HuH-7.5 (cell line): ENCODE measurements at places on chromosomes 2 and 18.

- no peak for DNase-seq
These were observed 15.0 kb upstream of the GMPPA start for GRCh38 chr2:219483451-219484342.

GRCh38 chr2:125870264-125870663, 785.7 kb upstream of the GYPC start:
- DNase-seq = no peak

DNA sequence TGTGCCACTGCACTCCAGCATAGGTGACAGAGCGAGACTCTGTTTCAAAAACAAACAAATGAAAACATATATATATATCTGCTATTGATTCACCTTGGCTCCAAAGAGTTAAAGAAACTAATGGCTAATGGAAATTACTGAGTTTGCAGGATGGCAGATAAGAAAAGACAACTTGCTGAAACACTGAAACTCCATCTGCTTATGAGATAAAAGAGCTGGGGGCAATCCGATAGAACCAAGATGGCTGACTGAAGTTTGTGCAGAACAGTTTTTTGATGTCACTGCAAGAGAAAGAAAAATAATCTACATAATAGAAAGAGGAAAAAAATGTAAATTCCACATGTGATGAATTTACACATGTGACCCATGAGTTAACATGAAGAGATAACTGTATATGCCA, 88.2 kb downstream of the LRATD1 start:
- DNase-seq = no peak

DNA sequence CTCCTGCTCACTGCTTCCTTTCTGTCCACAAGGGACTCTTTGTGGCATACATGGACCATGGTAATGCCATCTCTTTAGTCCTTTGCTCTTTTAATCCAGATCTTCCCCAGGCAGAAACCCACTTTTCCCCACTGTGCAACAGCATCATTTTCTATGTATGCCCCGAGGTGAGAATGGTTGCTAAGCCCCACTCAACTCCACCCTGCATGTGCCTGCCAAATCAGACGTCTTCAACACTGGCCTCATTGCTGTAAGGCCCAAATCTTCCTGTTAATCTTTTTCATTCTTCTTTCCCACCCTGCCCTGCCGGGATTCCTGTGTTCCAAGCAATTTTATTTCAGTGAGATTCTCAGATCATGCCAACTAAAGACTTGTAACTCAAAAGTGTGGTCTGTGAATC, 328.4 kb downstream of the PAX3 start:
- no peak for DNase-seq

DNA sequence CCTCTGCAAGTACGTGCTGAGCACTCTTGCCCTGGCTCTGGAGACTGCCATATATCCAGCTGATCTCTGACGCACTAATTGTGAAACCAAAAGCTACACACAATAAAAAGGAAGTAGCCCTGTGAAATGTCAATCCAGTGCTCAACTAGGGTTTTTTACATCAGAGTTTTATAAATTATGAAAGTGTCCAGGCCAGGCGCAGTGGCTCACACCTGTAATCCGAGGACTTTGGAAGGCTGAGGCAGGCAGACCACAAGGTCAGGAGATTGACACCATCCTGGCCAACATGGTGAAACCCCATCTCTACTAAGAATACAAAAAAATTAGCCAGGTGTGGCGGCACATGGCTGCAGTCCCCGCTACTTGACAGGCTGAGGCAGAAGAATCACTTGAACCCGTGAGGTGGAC, 24.5 kb upstream of the PEX13 start:
- DNase-seq = no peak

DNA sequence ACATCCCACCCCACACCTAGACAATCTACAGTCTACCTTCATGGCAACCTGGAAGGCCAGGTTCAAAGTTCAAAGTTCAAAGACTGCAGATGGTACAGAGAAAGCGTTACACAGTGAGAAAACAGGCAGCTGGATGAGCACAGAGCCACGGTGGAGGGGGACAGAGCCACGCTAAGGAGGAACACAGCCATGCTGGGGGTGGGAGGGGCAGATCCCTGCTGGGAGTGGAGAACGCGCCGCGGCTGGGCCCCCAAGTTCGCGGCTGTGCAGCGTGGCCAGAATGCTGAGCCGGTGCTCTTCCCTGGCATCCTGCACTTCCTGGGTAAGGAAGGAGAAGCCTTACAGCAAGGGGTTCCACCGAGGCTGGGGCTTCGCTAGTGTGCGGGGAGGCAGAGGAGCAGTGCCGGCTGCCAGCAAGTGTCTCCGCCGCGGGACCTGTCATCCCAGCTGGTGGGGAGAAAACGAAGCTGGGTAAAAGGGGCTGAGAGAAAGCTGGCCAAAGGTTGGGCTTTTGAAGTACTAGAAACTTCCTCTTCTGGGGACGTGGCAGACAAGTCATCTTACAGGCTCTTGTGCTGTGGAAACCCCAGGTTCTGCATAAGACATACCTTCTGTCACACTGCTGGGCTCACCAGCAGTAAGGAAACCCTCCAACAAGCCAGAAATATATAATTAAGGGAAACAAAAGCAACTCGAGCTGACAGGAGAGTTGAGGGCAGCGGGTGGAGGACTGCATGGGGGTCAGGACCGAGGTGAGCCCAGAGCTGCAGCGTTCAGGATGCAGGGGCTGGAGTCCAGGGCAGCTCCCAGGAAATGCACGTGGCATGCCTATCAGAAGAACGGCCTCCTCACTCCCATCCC, 115.5 kb downstream of the HDAC4 start:
- DNase-seq = no peak

GRCh38 chr2:101864426-101864825, 127.3 kb upstream of the IL1R2 start:
- no peak for DNase-seq

DNA sequence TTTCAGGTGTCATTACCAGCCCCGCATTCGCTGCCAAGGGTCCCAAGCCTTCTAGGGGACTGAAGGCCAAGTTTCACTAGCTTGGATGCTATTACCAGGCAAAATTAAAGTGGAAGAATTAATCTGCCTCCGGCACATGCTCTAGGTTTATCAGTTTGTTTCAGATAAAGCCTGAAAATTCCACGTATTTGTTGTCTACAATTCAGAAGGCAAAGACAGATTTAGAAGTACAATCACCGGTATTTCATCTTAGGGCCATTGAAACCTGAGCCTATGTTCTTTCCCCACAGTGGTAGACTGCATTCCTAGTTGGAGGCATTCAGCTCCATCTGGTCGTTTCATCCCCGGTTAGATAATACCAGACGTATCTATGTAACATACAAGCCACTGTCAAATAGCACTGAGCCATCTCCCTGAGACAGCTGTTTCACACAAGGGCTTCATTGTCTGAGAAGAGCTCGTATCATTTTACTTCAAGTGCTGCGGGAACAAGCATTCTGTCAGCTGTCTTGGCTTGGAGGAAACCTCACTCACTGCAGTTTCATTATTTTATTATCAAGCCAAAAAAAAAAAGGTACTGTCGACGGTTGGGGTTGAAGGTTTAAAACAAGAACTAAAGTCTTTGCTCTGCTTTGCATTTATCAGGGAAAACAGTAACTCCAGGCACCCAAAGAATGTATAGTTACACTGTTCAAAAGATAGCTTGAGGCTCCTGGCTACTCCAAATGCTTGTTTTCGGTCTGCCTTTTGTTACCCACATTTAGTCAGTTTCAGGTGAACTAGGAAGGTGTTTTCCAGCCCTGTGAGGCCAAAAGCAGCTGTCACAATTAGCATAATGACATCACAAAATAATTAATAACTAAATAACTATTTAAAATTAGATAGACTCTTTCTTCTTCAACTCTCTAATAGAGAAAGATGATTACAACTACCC, 76.7 kb downstream of the TGIF1 start:
- no peak for DNase-seq

GRCh38 chr2:172279813-172280212, 147.6 kb upstream of the ITGA6 start:
- no peak for DNase-seq

DNA sequence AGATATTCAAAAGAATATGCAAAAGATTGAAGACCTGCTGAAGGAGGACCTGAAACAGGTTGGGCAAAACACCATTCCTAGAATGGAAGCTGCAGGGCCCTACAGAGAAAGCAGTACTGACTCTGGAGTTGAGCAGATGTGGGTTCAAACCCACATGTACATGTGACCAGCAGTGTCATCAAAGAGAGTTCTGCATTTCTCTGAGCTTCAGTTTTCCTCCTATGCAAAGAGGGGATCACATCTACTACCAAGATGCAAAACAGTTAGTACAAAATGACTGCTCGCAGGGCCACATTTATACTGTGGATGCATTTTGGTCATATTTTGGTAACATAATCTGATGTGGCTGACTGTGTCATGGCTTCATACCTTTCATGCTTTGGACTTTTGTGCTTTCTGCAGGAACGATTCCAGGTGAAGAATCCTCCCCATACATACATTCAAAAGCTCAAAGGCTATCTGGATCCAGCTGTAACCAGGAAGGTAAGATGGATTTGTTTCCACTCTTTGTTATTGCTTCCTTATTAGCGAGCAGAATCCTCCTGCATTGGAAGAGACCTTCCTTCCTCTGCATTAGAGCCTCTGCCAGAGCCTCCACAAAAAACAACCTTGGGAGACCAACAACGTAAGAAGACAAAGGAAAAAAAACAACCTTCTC, 174.8 kb downstream of the PRPF40A start:
- no peak for DNase-seq

DNA sequence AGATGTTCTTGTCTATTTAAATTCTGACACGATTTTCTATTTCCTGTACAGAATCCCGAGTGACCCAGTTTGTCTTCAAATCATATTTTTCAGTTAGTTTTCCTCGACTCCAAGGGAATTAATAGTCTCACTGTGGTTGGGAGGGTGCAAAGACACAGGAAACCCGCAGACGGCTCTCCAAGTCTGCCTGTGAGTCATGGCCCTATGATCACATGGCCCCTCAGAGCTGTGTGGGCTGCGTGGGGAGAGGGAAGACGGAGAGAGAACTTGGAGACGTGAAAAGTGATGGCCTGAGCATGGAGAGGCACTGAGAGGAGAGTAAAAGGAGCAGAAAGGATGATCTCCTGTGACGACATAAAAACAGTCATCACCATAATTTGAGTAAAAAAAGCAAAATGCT, 989.9 kb downstream of the DCDC2C start:
- no peak for DNase-seq

- no peak for DNase-seq
These were observed 392.5 kb upstream of the NRXN1 start for GRCh38 chr2:51424418-51424817.

- DNase-seq = no peak
These were observed 82.8 kb downstream of the HRH4 start for GRCh38 chr18:24543086-24543794.

DNA sequence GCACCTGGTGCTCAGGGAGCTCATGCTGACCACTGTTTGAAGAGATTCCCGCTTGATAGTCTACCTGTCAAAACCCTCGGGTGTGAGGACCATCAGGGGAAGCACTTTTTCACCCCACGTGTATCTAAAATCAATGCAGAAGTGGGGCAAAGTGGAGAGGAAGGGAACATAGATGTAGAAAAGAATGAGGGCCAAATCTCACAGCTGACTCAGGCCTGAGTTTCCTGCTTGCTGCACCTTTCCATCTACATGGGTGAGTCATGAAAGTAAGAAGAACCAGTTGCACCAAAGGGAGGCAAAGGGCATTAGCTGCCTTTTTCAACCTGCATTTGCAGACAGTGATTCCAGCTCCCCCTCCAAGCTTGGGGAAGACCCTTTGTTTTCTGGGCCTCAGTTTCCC, 100.2 kb upstream of the MYCN start:
- no peak for DNase-seq

GRCh38 chr2:51350100-51350499, 318.2 kb upstream of the NRXN1 start:
- no peak for DNase-seq

GRCh38 chr2:10128420-10128819, 5.9 kb downstream of the RRM2 start:
- no peak for DNase-seq

DNA sequence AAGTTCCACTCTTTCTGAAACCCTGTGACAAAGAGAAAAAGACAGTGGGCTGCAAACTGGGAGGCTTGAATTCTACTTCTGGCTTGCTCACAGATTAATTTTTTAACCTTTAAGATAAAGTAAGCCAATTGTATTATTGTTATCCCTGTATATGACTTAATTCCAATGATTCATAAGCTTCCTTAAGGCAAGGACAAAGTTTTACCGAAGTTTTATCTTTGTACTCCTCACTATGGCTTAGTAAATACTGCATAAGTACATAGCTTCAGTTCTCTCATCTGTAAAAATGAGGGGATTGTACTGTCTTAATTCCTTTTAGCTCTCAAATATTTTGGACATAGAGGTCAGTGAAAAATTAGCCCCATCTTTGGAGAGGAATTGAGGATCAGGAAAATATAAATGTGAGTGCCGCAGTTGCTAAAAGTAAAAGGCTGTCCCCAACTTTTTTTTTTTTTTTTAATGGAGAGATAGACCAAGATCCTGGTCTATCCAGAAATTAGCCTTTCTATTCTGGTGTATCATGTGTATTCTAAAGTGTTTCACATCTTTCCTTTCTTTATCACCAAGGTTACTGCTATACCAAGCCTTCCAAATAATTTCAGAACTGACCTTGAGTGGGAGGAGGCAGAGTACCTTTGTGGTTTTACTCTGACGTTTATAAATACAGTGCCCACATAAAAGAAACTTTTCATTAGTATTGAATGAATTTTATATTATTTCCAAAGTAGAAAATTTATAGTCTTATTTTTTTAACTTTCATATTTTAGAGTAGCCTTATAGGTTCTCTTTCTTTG, 13.3 kb downstream of the RELCH start:
- DNase-seq = no peak
